ENCODE measurements at places on chromosomes 13 and 19.

DNA sequence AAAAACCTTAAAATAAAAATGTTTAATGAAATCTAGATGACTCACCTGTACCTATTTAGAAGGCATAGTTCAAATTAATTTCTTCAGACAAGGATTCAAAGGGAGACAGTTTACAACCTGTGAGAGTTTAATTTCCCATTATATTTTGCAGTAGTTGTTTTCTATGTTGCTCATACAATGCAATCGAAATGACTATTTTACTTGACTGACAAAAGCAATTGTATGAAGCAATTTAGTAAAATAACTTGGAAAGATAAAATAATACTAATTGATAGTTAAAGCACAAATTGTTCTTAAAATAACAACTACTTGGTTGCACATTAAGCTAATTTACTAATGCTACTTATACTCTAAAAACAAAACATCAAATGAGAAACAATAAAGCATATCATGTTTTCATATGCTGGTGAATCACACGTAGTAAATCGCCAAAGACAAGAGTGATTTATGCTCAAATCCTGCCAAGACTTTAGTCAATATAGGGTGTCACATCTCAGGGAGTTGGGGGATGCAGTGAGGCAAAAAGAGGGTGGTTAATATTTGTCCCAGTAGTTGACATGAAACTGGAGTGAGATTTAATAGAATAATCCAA, 6.4 kb downstream of the DACH1 start:
- DNase-seq: no peak

DNA sequence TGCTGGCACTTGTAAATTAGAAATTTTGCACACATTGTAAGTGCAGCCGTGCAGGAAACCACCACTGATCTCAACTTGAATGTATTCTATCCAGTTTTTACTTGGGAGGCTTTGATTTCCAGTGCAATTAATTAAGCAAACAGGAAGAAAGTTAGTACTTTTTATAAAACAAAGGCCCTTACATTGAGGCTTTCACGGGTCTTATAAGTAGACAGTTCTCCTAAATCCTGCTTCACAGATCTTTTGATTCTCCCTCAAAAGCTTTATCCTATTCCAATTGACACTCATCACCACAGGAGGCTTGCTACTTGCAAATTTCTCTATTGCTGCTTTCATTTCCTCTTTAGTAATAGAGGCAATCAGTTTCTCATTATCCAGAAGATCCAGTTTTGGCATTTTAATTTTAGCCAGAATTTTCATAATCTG, 90.1 kb downstream of the ERCC5 start:
- DNase-seq: no peak

DNA sequence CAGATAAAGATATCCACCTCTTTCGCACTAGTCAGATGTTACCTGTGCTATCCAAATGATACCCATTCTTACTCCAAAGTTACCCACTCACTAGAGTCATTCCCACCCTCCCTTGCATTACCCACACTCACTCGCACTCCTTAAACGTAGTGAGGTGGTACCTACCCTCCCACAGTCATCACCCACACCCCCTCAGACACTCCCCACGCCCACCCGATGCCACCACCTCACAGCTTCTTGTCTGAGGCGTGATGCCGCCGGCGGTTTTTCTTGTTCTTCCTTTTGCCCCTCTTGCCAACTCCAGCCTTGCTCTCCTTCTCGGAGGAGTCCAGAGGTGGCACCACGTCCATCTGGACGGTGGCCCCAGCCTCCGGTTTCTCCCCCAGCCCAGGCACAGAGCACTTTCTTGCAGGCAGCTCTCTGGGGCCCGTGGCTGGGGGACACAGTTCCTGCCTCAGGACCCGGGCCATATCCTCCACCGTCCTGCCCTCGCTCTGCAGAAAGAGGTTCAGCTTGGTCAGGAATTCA, 1.2 kb downstream of the PNMA8C start:
- no peak for DNase-seq

- DNase-seq: no peak
These were observed 1.2 kb downstream of the NDUFA13 start for GRCh38 chr19:19517235-19517619.

DNA sequence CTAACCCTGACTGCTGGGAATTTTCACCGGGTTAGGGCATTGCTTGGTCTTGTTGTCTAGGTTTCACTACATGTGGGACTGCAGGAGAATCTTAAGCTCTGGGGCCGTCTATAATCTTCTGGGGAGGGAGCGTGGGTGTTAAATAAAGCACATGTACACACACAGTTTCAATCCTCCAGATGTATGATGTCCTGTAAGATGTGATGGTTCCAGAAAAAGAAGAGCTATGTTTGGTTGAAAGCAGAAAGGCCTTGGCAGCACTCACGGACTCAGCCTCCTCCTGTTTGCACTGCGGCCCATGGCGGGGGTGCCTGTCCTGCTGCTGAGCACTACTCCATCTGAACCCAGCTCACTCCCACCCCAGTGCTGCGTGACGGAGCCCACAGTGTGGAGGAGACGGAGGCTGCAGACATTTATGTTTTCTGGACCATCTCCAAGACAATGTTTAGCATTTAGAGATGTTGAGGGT, 343.5 kb downstream of the TEX29 start:
- no peak for DNase-seq

GRCh38 chr19:2341244-2341751, 12.8 kb downstream of the SPPL2B start:
- DNase-seq: no peak

GRCh38 chr13:109938255-109938936, 152.0 kb upstream of the IRS2 start:
- DNase-seq: no peak

- peak; percentile 23 for DNase-seq
These were observed 676.7 kb upstream of the SPRY2 start for GRCh38 chr13:81017513-81018152.

- no peak for DNase-seq
These were observed 230.7 kb upstream of the SPRY2 start for GRCh38 chr13:80571346-80572307.

DNA sequence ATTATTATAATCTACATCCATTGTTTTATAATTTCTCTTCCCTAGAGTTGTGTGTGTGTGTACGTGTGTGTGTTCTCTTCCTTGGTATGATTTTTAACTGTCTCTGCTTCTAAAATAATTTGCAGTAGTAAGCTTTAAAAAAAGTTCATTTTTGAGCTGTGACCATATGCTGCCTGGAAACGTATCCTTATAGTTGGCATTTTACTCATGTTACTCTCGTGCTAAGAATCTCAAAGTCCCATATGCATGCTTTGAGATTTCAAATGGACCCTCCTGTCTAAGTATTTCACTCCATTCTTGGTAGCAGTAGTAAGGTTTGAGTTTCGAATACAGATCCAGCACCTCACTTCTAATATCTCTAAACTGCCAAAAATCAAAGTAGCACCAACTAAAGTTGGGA, 109.9 kb downstream of the RXFP2 start:
- DNase-seq: no peak

- no peak for DNase-seq
These were observed 44.6 kb upstream of the LSM14A start for GRCh38 chr19:34127684-34128189.

DNA sequence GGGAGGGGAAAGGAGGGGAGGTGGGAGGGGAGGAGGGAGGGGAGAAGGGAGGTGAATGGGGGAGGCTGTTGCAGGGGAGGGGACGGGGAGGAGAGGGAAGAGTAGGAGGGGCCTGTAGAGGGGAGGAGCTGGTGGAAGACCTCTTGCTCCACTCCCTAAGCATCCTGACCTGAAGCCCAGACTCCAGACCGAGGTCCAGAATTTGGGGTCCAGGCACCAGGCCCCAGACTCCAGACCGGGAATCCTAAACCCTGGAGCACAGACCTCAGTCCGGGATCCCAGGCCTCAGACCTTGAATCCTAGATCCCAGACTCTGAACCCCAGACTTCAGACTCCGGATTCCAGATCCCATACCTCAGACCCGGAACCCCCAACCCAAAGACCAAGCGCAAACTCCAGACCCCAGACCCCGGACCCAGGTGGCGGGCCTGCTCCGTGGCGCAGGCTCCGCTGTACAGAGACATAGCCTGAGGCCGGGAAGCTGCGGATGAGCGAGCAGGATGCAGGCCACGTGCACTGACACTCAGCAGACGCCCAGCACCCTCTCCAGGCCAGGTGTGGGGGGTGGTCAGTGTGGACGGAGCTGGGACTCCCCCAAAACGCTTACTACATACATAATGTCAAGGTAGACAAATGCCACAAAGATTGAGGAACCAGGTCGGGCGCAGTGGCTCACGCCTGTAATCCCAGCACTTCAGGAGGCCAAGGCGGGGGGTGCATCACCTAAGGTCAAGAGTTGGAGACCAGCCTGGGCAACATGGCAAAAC, 710 bp upstream of the BTBD2 start:
- peak; percentile 45 for DNase-seq

All from neuronal stem cell (in vitro differentiated cells).